ENCODE measurements at places on chromosomes 6 and 20.
A peak's percentile ranks its signal among the peaks of the same experiment; 100 is the strongest.

- DNase-seq = no peak
These were observed 72.7 kb downstream of the SRC start for GRCh38 chr20:37418591-37419109.

- no peak for DNase-seq
These were observed 69.8 kb upstream of the FAM184A start for GRCh38 chr6:119148098-119148824.

DNA sequence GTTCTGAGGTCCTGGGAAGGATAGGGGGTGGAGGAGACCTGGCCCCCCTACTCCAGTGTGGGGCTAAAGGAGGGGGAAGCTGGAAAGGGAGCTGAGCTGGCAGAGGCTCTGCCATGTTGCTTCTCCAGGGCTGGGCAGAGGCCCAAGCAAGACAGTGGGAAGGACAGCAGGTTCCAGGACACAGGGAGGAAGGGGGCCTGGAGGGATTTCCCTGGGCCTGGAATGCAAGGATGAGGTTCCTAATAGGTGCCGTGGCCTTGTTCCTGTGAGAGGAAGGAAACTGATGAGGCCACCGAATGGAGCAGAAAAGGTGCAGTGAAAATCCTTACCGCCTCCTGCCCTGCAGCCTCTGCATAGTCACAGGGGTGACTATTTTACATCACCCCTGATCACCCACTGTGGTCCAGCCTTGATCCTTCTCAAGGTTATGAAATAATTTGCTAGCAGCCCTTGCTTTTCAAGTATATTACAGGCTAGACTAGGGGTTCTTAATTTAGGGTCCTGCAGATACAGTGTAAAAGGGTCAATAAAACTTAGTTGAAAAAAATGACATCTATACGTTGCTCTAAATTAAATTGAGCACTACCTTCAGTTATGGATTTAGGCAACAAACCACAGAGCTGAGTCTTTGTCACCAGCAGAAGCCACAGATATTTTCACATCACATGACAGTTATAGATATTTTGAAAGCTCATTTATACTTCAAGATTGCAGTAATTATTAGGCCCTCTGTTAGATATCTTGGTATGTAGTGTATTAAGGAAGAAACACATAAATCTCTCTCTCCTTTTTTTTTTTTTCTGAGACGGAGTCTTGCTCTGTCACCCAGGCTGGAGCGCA is 45.7 kb upstream of the RNF24 start:
- DNase-seq = no peak

DNA sequence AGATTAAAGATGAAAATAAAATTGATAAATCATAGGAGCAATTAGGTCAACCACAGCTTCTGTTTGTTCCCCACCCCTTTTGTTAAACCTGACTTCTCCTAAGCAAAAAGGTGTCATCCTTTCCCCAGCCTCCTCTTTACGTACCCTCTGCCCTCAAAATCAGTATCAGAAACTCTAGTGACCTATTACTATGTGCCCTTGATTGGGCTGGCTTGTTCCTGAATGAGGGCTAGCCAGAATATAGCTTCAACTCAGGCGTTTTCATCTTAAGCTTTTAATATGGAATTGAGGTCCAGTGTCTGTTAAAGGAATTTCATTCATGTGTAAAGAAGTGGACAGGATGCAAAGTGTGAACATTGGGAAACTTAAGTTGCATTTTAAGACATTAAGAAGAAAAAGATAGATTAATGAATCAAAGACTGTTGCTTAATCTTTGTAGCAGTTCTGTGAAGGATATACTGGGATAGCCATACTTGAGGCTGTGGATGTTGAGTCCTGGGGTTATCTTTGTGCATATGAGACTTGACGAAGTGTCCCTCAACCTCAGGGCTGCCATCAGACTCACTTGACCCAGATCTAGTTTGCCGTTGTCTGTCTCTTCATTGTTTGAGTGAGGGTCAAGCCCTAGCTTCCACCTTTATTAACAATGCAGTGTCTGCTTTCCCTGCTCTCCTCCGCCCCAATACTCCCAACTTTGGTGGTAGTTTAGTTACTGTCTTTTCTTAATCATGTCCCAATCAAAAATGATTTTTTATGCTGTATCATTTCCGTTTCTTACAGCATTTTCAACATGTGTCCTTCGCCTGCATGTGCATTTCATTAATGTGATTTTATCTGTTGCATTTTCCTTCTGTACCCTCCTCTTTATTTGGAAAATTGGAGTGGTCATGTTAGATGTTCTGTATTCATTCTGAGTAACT is 1.9 kb downstream of the TBPL1 start:
- no peak for DNase-seq

GRCh38 chr6:38651121-38651784 is 11.5 kb upstream of the BTBD9 start:
- DNase-seq = no peak

DNA sequence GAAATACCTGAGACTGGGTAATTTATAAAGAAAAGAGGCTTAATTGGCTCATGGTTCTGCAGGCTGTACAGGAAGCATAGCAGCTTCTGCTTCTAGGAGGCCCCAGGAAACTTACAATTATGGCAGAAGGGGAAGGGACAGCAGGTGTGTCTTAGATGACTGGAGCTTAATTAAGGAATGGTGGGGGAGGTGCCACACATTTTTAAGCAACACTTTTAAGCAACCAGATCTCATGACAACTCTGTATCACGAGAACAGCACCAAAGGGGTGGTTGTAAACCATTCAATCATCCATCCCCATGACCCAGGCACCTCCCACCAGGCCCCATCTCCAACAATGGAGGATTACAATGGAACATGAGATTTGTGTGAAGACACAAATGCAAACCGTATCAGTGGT is 26.9 kb downstream of the FIG4 start:
- no peak for DNase-seq

- DNase-seq = peak; percentile 61
These were observed 1.6 kb downstream of the SAMD10 start for GRCh38 chr20:63977739-63978276.

DNA sequence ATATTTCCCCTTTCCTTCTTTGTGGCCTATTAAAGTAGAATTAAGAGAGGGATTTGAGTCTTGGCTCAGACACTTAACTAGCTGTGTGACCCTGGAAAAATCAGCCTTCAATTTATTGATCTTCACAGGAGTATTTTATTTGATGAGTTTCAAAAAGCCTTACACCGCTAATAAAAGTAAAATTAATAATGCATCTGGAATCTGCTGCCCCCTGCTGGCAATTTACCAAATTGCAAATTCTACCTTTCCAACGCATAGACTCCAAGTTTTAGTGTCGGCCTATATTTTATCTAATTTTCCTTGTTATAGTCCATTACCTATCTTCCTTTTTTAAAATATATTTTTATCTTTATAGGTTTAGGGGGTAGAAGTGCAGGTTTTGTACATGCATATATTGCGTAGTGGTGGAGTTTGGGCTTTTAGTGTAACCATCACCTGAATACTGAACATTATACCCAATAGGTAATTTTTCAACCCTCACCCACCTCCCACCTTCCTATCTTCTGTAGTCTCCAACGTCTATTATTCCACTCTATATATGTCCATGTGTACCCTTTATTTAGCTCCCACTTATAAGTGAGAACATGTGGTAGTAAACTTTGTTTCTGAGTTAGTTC is 46.3 kb downstream of the GOPC start:
- peak; percentile 64 for DNase-seq

GRCh38 chr20:44646023-44646640 is 5.4 kb downstream of the ADA start:
- peak; percentile 69 for DNase-seq

DNA sequence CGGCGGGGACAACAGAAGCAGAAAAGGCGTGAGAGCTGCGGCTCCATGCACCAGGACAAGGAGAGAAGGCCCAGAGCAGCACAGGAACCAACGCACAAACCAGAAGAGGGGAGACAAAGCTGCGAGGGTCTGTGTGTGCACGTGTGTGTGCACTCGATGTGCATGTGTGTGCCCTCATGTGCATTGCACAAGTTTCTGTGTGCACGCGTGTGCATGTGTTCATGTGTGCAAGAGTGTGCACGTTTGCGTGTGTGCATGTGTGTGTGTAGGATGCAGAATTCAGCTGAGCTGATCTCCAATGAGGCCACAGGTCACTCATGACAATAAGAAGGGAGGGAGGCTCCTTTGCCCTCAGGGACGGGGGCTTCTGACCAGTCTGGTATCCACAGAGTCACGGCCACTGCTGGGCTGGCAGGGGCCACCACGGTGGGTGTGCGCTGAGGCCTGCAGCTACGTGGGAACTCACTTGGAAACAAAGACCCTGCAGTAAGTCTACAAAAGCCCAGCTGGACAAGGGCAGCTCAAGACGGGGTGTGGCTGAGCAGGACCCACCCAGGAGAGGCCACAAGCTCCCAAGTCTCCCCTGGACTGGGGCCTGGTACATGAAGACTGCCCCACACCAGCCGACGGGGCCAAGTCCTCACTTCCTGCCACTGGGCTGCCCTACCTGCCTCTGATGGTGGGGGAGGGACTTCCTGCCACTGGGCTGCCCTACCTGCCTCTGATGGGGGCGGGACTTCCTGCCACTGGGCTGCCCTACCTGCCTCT is 48.1 kb upstream of the CHRNA4 start:
- no peak for DNase-seq

DNA sequence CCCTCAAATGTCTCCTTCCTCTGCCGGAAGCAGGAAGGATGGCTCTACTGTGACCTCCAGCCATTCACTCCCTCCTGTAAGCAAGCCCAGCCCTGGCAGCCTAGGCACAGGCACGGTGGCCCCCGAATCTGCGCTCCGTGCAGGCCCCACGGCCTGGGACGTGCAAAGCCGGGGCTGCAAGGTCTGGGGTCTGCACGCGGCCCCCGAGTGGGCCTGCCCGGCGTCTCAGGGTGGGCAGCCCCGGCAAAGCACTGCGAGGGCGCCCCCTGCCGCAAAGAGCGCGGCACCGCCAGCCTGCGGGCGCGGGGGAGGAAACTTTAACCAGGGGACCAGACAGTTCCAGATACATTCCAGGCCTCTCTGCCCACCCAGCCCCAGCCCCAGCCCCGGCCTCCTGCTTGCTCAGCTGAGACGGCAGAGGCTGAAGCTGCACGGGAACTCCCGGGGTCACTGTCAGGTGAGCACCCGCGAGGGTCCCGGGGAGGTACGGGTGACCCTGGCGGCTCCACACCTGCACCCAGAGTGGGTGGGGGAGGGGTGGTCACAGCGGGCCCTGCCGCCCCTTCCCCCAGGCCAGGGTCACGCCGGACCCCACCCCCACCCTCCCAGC is 98.8 kb downstream of the ASXL1 start:
- no peak for DNase-seq

DNA sequence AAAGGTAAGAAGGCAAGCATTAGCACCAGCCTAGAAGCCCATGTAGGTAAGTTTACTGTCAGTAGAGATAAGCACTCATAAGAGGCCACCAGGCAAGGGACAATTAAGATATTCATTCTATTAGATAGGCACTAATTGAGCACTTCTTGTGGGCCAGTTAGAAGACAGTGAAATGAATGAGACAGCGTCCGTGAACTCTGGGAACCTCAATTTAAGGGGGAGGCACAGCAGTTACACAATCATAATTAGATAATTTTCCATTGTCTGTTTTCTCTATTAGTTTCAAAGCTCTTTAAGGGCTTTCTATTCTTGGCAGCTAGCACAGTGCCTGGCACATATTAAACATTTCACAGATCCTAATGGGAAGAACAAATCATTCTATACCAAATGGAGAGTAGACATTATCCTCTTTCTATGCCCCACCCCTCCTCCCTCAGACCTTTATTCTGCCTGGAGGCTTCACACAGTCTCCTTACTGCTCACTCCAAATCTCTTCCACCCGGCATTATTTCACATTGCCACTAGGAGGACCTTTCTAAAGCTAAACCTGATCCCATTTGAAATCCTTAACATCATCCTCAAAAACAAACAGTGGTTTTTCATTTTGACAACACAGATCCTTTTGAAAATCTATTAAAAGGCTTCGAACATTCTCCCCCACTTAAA is 529.6 kb downstream of the ADGRB3 start:
- no peak for DNase-seq

GRCh38 chr20:48425817-48426612 is 401.8 kb downstream of the PREX1 start:
- DNase-seq = no peak

DNA sequence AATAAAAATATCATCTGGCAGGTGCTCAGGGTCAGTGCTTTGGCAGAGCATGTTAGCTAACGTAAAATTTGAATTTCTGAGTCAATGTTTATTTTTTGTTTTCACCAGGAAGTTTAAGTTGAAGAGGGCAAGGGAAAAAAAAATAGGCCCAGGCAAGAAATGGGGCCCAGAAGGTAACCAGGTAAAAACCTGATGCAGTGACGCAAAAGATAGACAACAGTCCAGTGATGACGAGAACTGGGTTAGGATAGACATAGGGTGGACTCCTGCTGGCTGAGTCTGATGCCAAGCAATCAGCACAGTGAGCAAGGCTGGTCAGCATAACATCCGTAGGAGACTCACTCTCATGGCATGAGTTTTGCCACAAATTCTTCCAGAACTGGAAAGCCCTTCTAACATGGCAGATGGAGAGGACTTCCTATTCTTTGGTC is 42.2 kb downstream of the ZHX3 start:
- DNase-seq = no peak

GRCh38 chr6:18565231-18565630 is 178.1 kb downstream of the RNF144B start:
- DNase-seq = no peak

DNA sequence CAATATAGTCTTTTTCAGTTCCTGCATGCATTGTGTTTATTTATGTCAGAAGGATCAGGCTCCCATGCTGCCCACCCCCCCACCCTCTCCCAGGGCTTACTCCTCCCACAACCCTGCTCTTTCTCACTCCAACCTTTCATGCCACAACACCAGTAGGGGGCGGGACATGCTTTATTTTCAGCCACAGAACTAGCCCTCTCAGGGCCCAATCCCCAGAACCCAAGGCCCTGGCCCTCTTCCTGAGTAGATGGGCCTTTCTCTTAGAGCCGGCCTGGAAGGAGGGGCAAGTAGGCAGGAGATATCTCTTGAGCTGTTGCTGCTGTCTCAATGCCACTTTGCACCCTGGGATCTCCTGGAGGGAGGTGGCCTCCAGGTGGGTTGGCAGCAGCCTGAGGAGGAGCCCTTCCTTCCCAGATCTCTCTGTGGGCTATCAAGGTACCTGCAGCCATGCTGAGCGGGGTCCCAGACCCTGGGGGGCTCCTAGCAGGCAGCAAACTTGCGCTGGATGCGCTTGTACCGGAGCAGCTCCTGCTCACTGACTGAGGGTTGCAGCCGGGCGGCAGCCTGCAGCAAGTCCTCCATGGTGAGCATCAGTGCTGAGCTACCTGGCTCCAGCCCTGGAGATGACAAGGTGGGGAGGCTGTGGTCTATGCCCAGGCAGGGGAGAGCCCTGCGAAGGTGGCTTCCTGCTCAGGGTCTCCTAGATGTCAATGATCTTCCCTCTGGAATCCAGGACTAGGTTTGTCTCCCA is 3.5 kb downstream of the GNMT start:
- DNase-seq = peak; percentile 66

GRCh38 chr6:74857157-74857556 is 348.7 kb downstream of the COL12A1 start:
- DNase-seq = no peak

DNA sequence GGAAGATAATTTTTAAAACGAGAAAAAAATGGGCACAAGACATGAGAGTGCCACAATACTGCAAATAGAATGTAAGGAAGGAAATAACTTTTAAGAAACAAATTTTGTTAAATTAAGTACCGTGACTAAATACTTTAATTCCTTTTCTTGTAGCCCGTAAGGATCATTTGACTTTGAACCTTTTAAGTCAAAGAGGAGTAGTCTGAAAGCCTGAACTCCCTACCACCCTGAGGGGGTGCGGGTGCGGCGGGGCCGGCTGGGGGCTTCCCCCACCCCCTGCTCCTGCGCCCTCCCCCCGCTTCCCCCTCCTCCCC is 231 bp upstream of the PHACTR2 start:
- DNase-seq = no peak

GRCh38 chr6:80148220-80148619 is 41.7 kb downstream of the BCKDHB start:
- no peak for DNase-seq

GRCh38 chr20:51769976-51770615 is 1.9 kb upstream of the ATP9A start:
- no peak for DNase-seq
